ENCODE measurements at places on chromosomes 5 and 9. TPM values are rescaled to one million over a fixed set of nuclear protein-coding genes. Genes with fewer than 3 reads are reported as not detected.

GRCh38 chr5:1800472-1801221, 560 bp upstream of the NDUFS6 start:
- DNase-seq: no peak

- no peak for DNase-seq
These were observed 33.5 kb upstream of the TMEM252 start for GRCh38 chr9:68574150-68574549.

The FGF18 gene
- total RNA-seq: 0.81 TPM

DNA sequence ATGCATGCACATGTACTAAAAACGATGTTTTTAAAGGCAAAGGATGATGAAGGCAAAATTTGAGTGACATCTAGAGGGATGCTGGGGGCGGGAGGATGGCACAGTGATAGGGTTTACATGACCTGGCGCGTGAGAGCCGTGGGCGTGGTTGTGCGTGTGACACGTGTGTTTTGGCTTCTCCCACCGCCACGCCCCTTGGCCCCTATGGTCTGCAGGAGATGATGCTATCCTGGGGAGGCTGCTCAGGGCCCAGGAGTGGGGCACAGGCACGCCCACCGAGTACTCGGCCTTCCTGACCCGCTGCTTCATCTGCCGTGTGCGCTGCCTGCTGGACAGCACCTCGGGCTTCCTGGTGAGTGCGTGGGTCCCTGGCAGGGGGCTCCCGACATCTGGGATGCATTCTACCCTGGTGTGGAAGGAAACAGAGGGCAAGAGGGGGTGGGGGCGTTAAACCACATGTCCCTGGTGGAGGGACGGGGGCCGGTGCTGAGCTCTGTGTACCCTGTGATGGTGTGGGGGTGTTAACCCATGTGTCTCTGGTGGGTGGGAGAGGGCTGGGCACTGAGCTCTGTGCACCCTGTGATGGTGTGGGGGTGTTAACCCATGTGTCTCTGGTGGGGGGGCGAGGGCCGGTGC, 19.2 kb upstream of the EXOC3 start:
- no peak for DNase-seq

The ADAMTSL2 gene
- total RNA-seq: 8.8 TPM

DNA sequence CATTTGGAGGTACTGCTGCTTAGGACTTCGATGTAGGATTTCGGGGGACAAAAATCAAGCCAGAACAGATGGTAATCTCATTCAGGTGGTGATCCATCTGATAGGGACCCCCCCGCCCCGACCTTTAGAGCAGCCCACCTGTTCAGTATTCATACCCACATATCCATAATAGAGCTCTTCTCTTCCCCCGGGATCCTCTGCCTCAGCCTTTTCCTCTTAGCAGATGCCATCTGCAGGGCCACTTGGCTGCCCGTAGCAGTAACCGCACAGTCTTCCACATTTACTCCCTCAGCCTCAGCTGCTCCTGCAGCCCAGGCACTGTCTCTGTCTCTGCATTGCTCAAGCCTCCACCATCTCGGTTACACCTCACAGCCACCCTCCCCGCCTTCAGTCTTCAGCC, 65.8 kb upstream of the RARS1 start:
- no peak for DNase-seq

The SMIM33 gene
- not detected for total RNA-seq

GRCh38 chr5:35117967-35118366, 70.2 kb upstream of the AGXT2 start:
- DNase-seq: no peak
